ENCODE measurements at places on chromosomes 11 and 22. TPM values are rescaled to one million over a fixed set of nuclear protein-coding genes. Genes with fewer than 3 reads are reported as not detected.

The KCNE3 gene
- total RNA-seq: not detected

The YIF1A gene
- 161 TPM for total RNA-seq

The CHRNA10 gene
- not detected for total RNA-seq

The SCGB2A2 gene
- not detected for total RNA-seq

The GAL3ST3 gene
- total RNA-seq: not detected

The CASP5 gene
- total RNA-seq: not detected

The SCUBE1 gene
- 2.9 TPM for total RNA-seq

The MPZL2 gene
- 53.0 TPM for total RNA-seq

The CHCHD10 gene
- total RNA-seq: 2.0 TPM

The TYR gene
- not detected for total RNA-seq

The DCHS1 gene
- total RNA-seq: 58.0 TPM

The IL17REL gene
- not detected for total RNA-seq

The ISX gene
- not detected for total RNA-seq

The OR5P2 gene
- not detected for total RNA-seq

The ROM1 gene
- not detected for total RNA-seq

The ARHGAP8 gene
- total RNA-seq: not detected

The GRM5 gene
- total RNA-seq: 10.2 TPM

The DDX10 gene
- 21.9 TPM for total RNA-seq

The ESAM gene
- 257 TPM for total RNA-seq

The SLC7A4 gene
- total RNA-seq: 20.4 TPM

The LUZP2 gene
- 0.11 TPM for total RNA-seq

The CPT1B gene
- 0.43 TPM for total RNA-seq

The PICALM gene
- total RNA-seq: 158 TPM

The UPK3A gene
- total RNA-seq: not detected

The MFRP gene
- not detected for total RNA-seq

All from ascending aorta (tissue), 2 donors.